ENCODE measurements at places on chromosomes 13 and 19. TPM values are rescaled to one million over a fixed set of nuclear protein-coding genes. Genes with fewer than 3 reads are reported as not detected.

The ZNF823 gene
- total RNA-seq: 1.7 TPM

GRCh38 chr13:76937281-76937820 lies 11.0 kb upstream of the ACOD1 start:
- H3K36me3 ChIP-seq: no peaks in the 10 kb centered on the region
- no peak overlapping the region for H3K27ac ChIP-seq
- H3K4me1 ChIP-seq: no peaks in the 10 kb centered on the region
- H3K27me3 ChIP-seq: no peaks in the 10 kb centered on the region
- no peak overlapping the region for H3K4me3 ChIP-seq

DNA sequence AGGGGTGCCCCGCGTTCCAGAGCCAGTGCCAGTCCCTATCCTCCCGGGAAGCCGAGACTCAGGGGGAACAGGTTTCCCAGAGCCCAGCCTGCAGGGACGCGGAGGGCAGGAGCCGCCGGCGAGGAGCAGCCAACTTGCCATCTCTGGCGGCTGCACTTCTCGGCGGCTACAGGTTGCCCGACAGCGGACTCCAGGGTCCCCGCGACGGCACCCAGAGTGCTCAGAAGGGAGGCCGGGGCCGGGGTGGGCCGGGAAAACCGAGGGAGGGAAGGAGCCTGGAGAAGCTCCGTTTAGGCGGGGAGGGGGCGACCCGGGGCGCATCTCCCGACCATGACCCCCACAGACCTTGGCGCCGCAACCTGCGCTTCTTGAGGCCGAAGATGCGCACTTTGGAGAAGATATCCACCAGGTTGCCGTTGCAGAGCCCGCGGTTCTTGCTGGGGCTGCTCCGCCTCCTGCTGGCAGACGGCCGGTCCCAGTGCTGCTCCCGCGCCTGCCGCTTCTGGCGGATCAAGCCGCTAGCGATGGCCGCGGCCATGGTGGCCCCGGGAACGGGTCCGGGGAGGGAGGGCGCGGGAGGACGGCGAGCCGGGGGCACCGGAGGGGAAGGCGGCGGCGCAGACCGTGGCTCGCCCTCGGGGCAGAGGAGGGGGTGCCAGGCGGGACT lies 463.8 kb downstream of the ITGBL1 start:
- peaks cover 38% of the 10 kb centered on the region for H3K27me3 ChIP-seq
- H3K27ac ChIP-seq: no peak overlapping the region
- no peaks in the 10 kb centered on the region for H3K36me3 ChIP-seq
- DNase-seq: no peak

DNA sequence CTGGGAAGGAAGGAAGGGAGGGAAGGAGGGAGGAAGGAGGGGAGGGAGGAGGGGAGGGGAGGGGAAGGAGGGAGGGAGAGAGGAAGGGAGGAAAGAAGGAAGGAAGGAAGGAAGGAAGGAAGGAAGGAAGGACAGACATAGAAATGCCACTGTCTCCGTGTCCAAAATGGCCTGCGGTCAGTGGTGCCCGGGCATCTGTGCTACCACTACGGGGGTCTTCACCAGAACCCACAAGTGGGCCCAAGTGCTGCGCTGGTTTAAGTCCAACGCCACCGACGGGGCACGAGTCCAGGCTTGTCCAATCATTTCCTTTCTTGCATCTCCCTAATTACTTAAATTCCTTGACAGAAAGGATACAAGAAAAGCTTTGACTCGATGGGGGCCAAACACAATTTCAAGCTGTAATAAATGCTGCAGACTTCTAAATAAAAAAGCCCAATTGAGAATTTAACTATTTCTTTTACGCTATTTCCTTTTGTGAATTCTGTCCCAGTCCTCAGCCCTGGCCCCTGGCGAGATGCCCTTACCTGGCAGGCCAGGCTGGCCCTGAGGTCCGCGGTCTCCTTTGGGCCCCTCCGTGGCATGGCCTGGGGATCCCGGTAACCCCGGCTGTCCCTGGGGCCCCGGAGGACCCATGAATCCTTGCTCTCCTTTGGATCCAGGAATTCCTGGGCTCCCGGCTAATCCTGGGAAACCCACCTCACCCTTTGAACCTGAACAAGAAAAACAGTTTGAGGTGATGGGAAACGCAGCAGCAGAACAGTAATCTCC lies 136.8 kb downstream of the COL4A1 start:
- no peak overlapping the region for H3K27ac ChIP-seq
- no peak overlapping the region for H3K4me3 ChIP-seq
- DNase-seq: no peak
- H3K4me1 ChIP-seq: no peaks in the 10 kb centered on the region
- H3K27me3 ChIP-seq: no peaks in the 10 kb centered on the region
- no peaks in the 10 kb centered on the region for H3K36me3 ChIP-seq

DNA sequence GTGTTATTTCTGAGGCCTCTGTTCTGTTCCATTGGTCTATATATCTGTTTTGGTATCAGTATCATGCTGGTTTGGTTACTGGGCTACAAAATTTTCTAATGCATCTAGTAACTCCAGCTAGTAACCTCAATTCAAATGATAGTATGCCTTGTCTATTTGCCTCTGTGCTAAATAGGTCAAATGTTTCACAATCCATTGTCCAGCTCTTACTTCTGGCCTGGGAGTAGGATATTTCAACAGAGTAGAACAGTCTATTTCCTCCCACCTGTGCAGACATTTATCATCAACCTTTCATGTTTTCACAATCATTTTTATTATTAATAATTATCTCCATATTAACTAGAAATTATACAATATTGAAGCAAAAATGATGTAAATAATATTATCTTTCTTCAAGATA lies 18.1 kb upstream of the NDFIP2 start:
- no peaks in the 10 kb centered on the region for H3K4me1 ChIP-seq
- no peak overlapping the region for H3K27ac ChIP-seq
- no peak for DNase-seq
- H3K36me3 ChIP-seq: no peaks in the 10 kb centered on the region
